CD4-positive, alpha-beta T cell treated with Interleukin-2 at 100 ng/mL for 4 hours (primary cell): ENCODE measurements at places on chromosomes 6 and 20.
A peak's percentile ranks its signal among the peaks of the same experiment; 100 is the strongest.

- DNase-seq: no peak
Measured at GRCh38 chr20:58926802-58927489, 54.1 kb upstream of the NELFCD start.

DNA sequence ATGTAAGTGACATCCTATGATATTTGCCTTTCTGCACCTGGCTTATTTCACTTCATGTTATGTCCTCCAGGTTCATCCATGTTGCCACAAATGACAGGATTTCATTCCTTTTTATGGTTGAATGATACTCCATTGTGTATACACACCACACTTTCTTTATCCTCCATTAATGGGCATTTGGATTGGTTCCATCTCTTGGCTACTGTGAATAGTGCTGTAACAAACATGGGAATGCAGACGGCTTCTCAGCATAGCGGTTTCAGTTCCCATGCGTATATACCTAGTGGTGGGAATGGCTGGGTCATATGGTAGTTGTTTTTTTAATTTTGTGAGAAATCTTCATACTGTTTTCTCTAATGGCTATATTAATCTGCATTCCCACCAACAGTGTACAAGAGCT lies 14.8 kb downstream of the MTHFD1L start:
- no peak for DNase-seq

- no peak for DNase-seq
Measured at GRCh38 chr6:7144872-7145584, 37.3 kb downstream of the RREB1 start.

DNA sequence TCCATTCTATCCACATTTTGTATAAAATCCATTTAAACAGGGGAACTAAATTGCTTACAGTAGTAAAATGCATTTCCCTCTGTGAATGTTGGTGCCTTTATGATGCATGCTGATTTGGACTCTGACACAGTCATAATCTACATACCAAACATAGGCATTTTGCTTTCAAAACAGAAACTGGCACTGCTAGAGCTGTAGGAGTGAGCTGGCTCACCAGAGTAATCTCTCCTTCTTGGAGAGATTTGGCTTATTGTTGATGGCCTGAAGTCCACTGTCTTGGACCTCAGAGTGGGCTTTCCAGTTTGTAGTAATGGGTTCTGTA lies 363.2 kb upstream of the FLRT3 start:
- no peak for DNase-seq

DNA sequence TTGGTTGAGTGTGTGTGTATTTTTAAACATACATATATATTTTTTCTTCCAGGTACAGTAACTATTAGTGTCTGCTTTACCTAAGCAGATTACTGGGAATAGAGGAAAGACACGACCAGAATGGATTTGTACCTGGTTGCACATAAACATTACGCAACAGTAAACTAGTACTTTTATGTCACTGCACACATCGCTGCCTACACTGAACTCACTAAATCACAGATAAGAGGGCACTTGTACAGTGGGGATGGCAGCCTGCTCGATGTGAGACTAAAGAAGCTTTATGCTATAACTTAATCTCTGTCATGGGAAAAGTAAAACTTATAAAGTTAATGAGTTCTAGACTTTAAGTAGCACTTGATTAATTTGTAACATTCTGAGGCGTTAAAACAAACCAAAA lies 89.5 kb upstream of the SIM1 start:
- no peak for DNase-seq

GRCh38 chr20:11231742-11232648 lies 558.2 kb upstream of the JAG1 start:
- no peak for DNase-seq

DNA sequence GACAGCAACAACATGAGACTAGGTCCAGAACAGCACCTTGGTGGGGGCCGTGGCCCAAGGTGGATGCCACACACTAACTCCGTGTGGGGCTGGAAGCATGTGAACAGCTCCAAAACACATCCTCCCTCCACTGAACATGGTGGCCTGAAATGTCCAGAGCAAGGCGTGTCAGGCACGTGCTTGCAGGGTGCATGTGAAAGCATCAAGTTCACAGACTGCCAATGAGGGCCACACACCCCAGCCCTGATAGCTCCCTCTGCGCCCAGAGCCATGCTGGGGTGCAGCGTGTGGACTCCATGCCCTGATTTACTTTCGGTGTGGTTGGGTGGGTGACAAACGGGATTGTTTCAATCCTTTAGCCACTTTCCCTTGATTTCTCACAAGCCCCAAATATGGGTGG lies 20.1 kb upstream of the RPP40 start:
- DNase-seq: no peak

- no peak for DNase-seq
Measured at GRCh38 chr6:31121131-31121790, 1.0 kb upstream of the CDSN start.

DNA sequence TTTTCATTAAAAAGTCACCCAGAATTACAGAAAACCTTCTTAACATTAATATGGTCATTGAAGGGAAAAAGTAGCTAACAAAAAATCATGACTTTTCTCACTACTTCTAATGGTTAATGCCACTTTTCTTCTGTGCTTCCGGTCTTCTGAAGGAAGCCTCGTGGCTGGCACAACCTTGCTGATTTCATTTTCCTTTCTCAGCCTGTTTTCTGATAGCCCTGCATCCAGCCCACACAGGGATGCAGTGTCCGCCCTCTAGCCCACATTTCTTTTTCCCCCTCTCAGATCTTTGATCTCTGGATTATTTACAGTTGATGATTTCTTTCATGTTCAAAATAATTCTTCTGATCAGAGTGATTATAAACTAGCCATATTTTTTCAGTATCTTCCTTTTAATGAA lies 655.4 kb upstream of the EPHA7 start:
- no peak for DNase-seq

DNA sequence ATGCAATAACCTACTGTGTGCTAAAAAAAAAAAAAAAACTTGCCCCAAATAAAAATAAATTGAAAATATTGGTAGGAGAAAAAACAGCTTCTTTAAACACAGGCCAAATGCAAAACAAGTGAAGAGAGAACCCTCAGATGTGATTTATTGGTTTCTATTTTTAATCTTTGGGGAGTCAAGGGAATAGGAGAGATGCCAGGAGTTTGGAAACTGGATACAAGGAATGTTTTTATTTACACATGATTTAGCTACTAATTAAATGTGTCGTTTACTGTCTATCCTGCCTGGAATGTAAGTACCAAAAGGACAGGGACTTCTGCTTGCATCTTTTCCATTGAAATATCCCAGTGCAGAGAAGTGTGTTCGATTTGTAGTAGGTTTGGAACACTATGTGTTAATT lies 810.7 kb downstream of the MAFB start:
- DNase-seq: no peak

DNA sequence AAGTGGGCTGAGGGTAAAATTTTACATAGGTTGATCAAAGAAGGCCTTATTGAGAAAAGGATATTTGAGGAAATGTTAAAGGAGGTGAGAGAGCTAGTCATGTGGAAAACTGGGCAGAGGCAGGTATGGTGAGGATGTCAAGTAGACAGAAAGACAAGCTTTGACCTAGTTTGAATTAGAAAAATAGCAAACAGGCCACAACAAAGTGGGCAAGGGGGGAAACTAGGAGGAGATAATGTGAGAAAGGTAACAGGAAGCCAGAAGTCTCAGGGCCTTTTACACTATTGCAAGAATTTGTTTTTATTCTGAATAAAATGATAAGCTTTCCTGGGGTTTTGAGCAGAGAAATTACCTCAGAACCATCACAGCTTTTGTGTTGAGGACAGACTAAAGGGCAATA lies 115.7 kb downstream of the RWDD2A start:
- peak; percentile 15 for DNase-seq

GRCh38 chr20:25338112-25339023 lies 52.3 kb downstream of the ABHD12 start:
- no peak for DNase-seq

GRCh38 chr20:13995086-13995665 lies at the start of gene MACROD2:
TSS of gene MACROD2 (plus strand) at chr20:13995516.
- peak; percentile 8 for DNase-seq

- no peak for DNase-seq
Measured at GRCh38 chr20:54088430-54088829, 18.0 kb upstream of the BCAS1 start.

- peak; percentile 2 for DNase-seq
Measured at GRCh38 chr6:43817192-43817591, 47.2 kb downstream of the VEGFA start.

DNA sequence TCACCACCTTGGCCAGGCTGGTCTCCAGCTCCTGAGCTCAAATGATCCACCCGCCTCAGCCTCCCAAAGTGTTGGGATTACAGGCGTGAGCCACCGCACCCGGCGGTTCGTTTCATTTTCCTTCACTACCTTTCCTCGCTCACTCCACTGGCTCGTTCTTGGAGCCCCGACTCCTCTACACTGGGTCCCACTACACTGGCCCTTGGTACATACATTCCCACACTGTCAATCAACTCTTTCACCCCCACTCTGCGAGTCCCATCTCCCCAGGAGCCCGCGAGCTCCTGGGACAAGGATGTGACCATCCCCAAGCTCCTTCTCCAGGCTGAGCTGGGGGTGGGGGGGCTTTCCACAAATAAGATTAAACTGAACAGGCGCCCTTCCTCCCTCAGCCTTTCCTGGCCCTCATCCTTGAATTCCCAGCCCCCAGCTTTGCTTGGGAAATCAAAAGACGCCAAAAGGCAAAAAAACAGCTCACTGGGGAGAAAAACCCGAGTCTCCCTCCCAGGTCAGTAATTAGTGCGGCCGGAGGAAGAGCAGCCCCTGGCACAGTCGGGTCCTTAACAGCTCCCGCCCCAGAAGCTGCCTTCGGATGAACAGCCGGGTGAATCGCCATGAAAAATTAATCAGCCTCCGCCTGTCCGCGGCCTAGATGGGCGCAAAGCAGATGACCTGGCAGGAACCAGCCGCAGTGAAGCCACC lies 42.8 kb upstream of the LY86 start:
- no peak for DNase-seq

- DNase-seq: no peak
Measured at GRCh38 chr6:105844275-105844883, 241.8 kb upstream of the PRDM1 start.

DNA sequence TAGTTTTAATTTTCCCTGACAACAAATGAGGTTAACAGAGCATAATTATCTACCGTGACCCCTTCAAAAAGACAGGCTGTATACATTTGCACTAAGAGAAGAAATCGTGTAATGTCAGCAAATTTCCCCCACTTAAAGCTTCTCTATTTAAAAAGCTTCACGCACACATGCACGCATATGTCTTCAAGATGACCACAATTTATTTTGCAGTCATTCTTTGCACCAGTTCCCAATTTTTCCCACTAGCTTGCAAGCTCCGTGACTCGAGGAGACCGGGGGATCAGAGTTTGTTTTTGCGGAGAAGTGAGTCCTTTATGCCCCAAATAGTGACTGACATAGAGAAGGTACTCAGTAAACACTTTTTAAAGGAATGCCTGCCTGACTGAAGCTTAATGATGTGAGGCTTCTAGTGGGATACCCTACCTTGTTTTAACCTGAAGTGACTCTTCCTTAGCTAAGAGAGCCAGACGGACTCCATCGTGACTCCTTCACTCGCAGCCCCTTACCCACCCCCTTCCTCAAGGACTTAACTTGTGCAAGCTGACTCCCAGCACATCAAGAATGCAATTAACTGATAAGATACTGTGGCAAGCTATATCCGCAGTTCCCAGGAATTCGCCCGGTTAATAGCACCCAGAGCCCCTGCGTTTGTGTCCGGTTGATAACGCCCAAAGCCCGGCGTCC lies 9.3 kb upstream of the NQO2 start:
- peak; percentile 36 for DNase-seq

DNA sequence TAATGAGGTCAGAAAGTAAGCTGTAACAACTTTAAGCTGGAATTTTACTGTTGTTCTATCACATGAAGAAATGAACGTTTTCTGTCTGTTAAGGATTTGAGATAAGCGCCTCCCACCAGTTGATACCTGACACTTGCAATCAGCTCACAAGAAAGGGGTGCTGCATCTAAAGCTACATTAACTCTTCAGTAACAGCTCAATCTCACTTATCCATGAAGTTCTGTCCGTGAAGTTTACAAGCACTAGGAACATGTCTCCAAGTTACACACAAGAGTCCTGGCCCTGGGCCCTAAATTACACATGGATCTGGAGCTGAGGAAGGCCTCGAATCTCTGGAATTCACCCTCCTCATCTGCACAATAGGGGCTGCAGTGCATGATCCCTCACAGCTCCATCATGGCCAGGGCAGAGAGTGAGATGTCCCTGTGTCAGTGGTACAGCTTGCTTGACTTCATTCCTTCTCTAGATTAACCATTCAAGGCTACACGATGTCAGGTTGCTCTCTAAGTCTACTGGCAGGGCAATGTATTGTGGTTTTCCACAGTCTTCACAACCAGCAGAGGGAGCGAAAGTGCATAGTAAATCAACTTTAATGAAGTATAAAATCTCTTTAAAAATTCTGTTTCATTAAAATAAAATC lies 182.4 kb upstream of the MCHR2 start:
- DNase-seq: no peak

DNA sequence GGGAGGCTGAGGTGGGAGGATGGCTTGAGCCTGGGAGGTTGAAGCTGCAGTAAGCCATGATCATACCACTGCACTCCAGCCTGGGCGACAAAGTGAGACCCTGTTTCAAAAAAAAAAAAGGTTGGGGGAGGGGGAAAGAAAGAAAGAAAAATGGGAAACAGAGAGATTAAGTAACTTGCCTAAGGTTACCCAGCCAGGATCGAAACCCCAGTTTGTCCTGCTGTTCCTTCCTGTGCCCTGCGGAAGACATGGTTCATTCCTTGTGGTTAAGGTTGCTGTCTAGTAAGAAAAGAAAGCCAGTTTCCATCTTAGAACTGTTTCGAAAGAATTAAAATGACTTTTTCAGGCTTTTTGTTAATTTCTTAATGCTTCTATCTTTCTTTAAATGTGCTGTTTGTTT lies 29.8 kb downstream of the C6orf89 start:
- no peak for DNase-seq

- peak; percentile 70 for DNase-seq
Measured at GRCh38 chr6:110944681-110945151, 13.8 kb upstream of the GTF3C6 start.

DNA sequence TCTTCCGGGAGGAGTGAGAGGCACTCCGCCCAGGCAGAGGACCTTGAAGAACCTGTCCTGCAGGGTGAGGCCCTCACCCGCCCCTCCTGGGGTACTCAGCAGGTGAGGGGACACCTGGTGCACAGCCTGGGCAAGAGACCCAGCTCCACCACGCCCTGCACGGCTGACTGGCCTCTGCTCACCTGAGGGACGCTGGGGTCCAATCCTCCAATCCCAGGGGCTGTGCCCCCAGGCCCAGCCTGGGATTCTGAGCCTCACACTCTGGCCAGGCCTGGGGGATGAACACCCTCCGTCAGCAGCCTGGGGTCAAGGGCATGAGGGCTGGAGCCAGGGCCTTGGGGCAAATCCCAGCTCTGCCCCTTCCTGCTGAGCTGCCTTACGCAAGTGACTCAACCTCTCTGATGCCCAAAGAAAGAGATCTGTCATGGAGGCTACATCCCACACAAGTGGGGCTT lies 149.9 kb upstream of the PTPN1 start:
- no peak for DNase-seq

- DNase-seq: no peak
Measured at GRCh38 chr6:52725535-52726192, 37.6 kb downstream of the GSTA2 start.
